Small intestine (tissue), 16 donors: ENCODE measurements at places on chromosomes 4 and X.

DNA sequence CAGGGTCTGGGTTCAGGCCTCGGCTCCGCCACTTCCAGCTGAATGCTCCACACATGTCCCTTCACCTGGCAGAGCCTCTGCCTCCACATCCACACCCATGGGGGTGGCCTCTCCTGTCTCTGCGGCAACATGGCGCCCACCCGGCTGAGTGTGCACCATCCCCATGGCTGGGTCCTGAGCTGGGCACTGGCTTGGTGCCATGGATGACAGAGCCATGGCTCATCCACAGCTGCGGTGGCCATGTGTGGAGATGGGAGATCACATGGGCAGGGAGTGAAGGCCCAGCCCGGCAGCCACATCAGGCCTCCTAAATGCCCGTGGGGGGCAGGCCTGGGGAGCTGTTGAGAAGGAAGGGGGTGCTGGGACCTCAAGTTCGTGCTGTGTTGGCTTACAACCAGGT, 213.7 kb downstream of the AFAP1 start:
- no peaks in the 10 kb centered on the region for H3K27me3 ChIP-seq
- no peak overlapping the region for H3K4me3 ChIP-seq
- no peaks in the 10 kb centered on the region for H3K36me3 ChIP-seq

DNA sequence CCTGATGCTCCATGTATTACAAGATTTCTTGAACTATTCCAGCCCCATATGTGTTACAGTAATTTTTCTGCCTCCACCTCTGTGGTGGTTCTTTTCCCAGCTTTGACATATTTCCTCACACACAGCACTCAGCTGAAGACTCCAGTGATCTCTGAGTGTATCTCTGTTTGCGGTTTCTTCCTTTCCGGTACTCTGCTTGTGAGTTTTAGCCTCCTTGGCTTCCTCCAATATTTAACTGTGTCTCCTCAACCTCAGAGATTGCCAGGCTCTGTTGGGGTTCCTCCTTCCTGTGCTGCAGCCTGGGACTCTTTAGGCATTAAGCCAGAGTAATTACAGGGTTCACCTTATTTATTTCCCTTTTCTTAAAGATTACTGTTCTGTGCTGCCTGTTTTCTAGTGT, 73.2 kb downstream of the NFKB1 start:
- no peaks in the 10 kb centered on the region for H3K4me1 ChIP-seq
- no peak overlapping the region for H3K4me3 ChIP-seq
- no peaks in the 10 kb centered on the region for H3K27me3 ChIP-seq
- no peak overlapping the region for H3K27ac ChIP-seq
- peaks cover 3% of the 10 kb centered on the region for H3K36me3 ChIP-seq
- DNase-seq = no peak

- DNase-seq = no peak
- H3K27ac ChIP-seq = no peak overlapping the region
- H3K36me3 ChIP-seq = no peaks in the 10 kb centered on the region
- H3K27me3 ChIP-seq = no peaks in the 10 kb centered on the region
Observed at GRCh38 chr4:152095701-152096070, 334.9 kb upstream of the GATB start.

- H3K4me1 ChIP-seq = peaks cover 2% of the 10 kb centered on the region
- H3K27ac ChIP-seq = no peak overlapping the region
- no peak for DNase-seq
- no peaks in the 10 kb centered on the region for H3K27me3 ChIP-seq
Observed at GRCh38 chr4:73897380-73898136, 28.4 kb downstream of the CXCL1 start.
